ENCODE measurements at places on chromosomes 7 and 10. TPM values are rescaled to one million over a fixed set of nuclear protein-coding genes. Genes with fewer than 3 reads are reported as not detected.

- peaks cover 8% of the 10 kb centered on the region for H3K27me3 ChIP-seq
- H3K4me1 ChIP-seq = peaks cover 8% of the 10 kb centered on the region
- no peak overlapping the region for H3K27ac ChIP-seq
- peak; percentile 43 for DNase-seq
Measured at GRCh38 chr7:157490465-157490912, 153.7 kb downstream of the DNAJB6 start.

- no peak overlapping the region for H3K4me3 ChIP-seq
- peaks cover 20% of the 10 kb centered on the region for H3K27me3 ChIP-seq
- H3K36me3 ChIP-seq = no peaks in the 10 kb centered on the region
- DNase-seq = no peak
- H3K27ac ChIP-seq = no peak overlapping the region
- peaks cover 3% of the 10 kb centered on the region for H3K4me1 ChIP-seq
Measured at GRCh38 chr7:30745261-30745941, 6.5 kb upstream of the INMT start.

GRCh38 chr10:23099816-23100215, 4.4 kb downstream of the MSRB2 start:
- no peaks in the 10 kb centered on the region for H3K27me3 ChIP-seq
- peaks cover 10% of the 10 kb centered on the region for H3K36me3 ChIP-seq
- DNase-seq = no peak
- H3K4me3 ChIP-seq = no peak overlapping the region

- DNase-seq = no peak
- no peak overlapping the region for H3K27ac ChIP-seq
- H3K4me1 ChIP-seq = peaks cover 33% of the 10 kb centered on the region
- no peak overlapping the region for H3K4me3 ChIP-seq
- H3K36me3 ChIP-seq = peaks cover 22% of the 10 kb centered on the region
Measured at GRCh38 chr10:17019696-17020095, 109.9 kb downstream of the CUBN start.

DNA sequence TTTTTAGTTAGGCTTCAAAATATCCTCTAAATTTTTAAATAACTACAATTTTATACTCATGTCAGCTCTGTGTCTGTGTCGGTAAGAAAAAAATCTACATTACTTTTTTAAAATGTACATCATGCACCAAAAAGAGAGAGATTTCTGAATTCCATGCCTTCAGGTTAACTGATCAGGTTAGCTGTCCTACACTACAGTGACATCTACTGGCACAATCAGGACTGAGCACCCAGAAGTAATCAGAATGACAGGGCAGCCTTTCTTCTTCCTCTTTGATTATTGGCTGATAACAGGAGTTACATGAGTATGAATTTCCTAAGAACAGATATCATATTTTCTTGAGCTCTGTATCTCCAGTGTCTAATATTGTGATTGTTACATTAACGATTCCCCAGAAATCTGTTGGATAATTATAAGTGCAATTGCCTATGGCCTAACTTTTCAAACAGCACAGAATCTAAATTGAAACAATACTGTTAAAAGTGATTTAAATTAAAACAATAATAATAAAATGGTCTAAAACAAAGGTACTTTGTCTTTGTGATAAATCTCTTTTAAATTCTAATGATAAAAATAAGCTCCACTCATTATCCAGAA, 41.8 kb upstream of the HYCC1 start:
- H3K27me3 ChIP-seq = no peaks in the 10 kb centered on the region
- peak; percentile 74 for DNase-seq
- peaks cover 42% of the 10 kb centered on the region for H3K4me1 ChIP-seq
- H3K27ac ChIP-seq = no peak overlapping the region
- no peaks in the 10 kb centered on the region for H3K36me3 ChIP-seq
- no peak overlapping the region for H3K4me3 ChIP-seq

Gene PTTG1IP2
- not detected for total RNA-seq

- H3K4me3 ChIP-seq = no peak overlapping the region
- H3K36me3 ChIP-seq = peaks cover 5% of the 10 kb centered on the region
- peaks cover 8% of the 10 kb centered on the region for H3K4me1 ChIP-seq
- no peak for DNase-seq
Measured at GRCh38 chr10:33094263-33095051, 136.4 kb upstream of the ITGB1 start.

- no peaks in the 10 kb centered on the region for H3K36me3 ChIP-seq
- peaks cover 8% of the 10 kb centered on the region for H3K27me3 ChIP-seq
- DNase-seq = no peak
- peaks cover 8% of the 10 kb centered on the region for H3K4me1 ChIP-seq
Measured at GRCh38 chr7:27208998-27209397, 9.1 kb upstream of the HOXA13 start.

GRCh38 chr10:128808921-128809440, 658.1 kb upstream of the MGMT start:
- no peak overlapping the region for H3K4me3 ChIP-seq
- H3K27ac ChIP-seq = no peak overlapping the region
- H3K4me1 ChIP-seq = no peaks in the 10 kb centered on the region
- DNase-seq = no peak
- no peaks in the 10 kb centered on the region for H3K27me3 ChIP-seq
- peaks cover 5% of the 10 kb centered on the region for H3K36me3 ChIP-seq
